Kidney epithelial cell (primary cell): ENCODE measurements at places on chromosomes 7 and 10. TPM values are rescaled to one million over a fixed set of nuclear protein-coding genes. Genes with fewer than 3 reads are reported as not detected.

Gene SPDYE16
- total RNA-seq, result not detected in 2 replicates

Gene WNT8B
- 0.07 TPM in 1 of 2 replicates, not detected in the other for total RNA-seq

Gene FRAT1
- 2.4 and 2.6 TPM in 2 replicates for total RNA-seq

DNA sequence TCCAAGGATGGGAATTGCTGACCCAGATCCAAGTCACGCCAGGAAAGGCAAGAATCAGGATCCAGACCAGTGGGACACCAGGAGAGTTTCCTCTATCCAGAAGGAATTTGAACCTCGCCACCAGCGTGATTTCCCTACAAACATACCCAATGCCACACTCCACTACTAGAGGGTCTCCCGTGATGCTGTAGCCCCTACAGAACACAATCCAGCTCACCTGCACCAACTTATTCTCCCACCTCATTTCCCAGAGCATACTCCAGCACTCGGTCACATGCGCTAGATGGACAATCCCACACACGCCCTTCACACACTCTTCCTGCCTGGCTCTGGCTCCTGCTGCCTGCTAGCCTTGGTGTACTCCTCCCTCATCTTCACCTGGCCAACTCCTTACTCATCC lies 142.1 kb upstream of the PDE1C start:
- no peak for DNase-seq

GRCh38 chr10:90417476-90418210 lies 440.2 kb downstream of the HTR7 start:
- no peak for DNase-seq
